ENCODE measurements at places on chromosomes 1 and 21.

- no peaks in the 10 kb centered on the region for H3K36me3 ChIP-seq
- no peak overlapping the region for H3K4me3 ChIP-seq
- H3K27ac ChIP-seq, result no peak overlapping the region
- no peaks in the 10 kb centered on the region for H3K27me3 ChIP-seq
- peaks cover 11% of the 10 kb centered on the region for H3K4me1 ChIP-seq
- DNase-seq, result no peak
Observed at GRCh38 chr1:201903135-201903534, 14.4 kb downstream of the SHISA4 start.

GRCh38 chr1:158809862-158810261, 21.3 kb upstream of the MNDA start:
- H3K27ac ChIP-seq, result no peak overlapping the region
- no peaks in the 10 kb centered on the region for H3K36me3 ChIP-seq
- DNase-seq, result no peak
- H3K27me3 ChIP-seq, result peaks cover 3% of the 10 kb centered on the region
- H3K4me1 ChIP-seq, result no peaks in the 10 kb centered on the region

- no peaks in the 10 kb centered on the region for H3K27me3 ChIP-seq
- no peak for DNase-seq
- H3K4me3 ChIP-seq, result no peak overlapping the region
- H3K27ac ChIP-seq, result no peak overlapping the region
- peaks cover 39% of the 10 kb centered on the region for H3K36me3 ChIP-seq
- H3K4me1 ChIP-seq, result peaks cover 10% of the 10 kb centered on the region
Observed at GRCh38 chr1:156485984-156486383, 14.6 kb downstream of the MEF2D start.

DNA sequence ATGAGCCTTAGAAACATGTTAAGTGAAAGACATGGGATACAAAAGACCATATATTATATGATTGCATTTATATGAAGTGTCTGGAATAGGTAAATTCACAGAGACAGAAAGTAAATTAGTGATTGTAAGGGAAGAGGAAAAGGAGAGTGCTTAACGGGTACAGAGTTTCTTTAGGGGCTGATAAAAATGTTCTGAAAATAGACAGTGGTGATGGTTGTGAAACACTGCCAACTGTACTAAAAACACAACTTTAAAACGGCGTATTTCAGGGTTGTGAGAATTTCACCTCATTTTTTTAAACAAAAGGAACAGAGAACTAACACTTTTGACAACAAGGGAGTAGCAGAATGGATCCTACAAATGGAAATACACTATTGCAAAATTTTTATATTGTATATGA, 13.4 kb downstream of the COP1 start:
- DNase-seq, result no peak
- no peaks in the 10 kb centered on the region for H3K4me1 ChIP-seq
- H3K27ac ChIP-seq, result no peak overlapping the region
- no peaks in the 10 kb centered on the region for H3K27me3 ChIP-seq

Measured in RWPE2 (cell line).